ENCODE measurements at places on chromosomes 3 and 15. TPM values are rescaled to one million over a fixed set of nuclear protein-coding genes. Genes with fewer than 3 reads are reported as not detected.

DNA sequence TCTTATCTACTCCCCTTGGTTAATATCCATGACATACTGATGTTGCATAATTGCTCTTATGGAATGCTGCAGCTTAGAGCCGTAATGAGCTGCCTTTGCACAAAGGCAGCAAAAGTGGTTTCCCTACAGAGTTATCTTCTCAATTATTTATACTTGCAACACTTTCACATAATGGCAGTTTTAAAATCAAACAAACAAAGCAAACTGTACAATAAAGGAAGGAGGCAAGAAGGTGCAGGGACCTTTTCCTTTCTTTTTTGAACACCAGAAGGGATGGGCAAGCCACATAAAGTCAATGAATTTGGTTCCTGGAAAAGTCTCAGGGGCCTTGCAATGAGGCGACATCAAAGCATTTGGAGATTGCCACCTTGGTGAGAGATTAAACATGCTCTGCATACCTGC is 188.0 kb downstream of the MEIS2 start:
- DNase-seq = no peak

DNA sequence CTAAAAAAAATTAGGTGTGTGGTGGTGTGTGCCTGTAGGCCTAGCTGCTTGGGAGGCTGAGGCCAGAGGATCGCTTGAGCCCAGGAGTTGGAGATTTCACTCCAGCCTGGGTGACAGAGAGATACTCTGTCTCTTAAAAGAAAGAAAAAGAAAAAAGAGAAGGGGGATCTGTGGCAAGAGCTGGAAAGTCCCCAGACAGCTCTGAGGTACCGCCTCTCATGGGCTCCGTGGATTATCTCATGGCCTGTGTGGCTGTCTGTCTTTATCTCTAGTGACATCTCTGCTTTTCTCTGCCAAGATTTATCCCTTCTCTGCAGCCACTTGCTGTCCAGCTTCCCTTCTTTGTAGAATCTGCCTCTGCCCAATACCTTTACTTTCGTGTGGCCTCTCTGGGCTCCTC is 5.7 kb downstream of the EXOSC7 start:
- no peak for DNase-seq

DNA sequence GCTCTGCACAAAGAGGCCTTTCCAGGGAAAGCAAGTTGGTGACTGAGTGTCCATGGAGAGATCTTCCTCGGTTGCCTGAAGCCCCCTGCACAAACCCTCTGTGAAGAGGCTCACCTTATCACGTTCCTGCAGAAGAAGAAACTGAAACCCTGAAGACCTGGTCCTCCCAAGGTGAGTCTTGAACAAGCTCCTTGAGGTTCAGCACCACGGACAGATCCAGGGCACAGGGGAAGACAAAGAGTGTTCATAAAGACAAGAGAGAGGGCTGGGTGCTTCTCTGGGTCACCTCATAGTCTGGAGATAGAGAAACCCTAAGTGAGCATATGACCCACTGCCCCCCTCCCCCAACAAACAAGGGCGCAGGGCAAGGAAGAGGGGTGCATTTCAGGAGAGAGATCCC is 21.7 kb upstream of the TBC1D21 start:
- DNase-seq = no peak

MCTP2 gene
- total RNA-seq = 2.1 TPM
